ENCODE measurements at places on chromosomes 1 and 21. TPM values are rescaled to one million over a fixed set of nuclear protein-coding genes. Genes with fewer than 3 reads are reported as not detected.

OR2L3 gene
- total RNA-seq: not detected

PDZK1 gene
- total RNA-seq: 0.12 TPM

DNA sequence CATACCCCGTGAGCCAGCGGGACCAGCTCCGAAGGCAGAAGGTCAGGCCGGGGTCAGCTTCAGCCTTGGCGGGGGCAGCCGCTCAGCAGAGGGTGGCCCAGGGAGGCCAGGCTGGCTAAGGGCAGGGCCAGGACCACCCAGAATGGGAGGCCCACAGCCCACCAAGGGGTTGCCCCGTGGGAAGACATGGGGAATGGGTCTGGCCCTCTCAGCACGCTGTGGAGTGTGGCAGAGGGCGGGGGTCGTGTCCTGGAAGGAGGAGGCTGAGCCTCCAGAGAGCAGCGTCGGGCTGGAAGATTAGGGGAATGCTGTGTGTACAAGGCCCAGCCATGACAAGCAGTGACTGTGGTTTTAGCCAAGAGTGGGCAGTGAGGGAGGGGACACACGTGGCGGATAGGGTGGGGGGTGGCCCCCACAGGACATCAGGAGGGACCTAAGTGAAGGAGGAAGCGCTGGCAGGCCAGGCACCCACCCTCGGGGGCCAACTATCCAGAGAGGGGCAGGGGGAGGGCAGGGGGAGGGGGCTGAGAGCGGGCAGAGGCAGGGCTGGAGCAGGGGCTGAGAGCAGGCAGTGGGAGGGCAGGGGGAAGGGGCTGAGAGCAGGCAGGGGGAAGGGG, 43.9 kb upstream of the POFUT2 start:
- no peak for DNase-seq

DNA sequence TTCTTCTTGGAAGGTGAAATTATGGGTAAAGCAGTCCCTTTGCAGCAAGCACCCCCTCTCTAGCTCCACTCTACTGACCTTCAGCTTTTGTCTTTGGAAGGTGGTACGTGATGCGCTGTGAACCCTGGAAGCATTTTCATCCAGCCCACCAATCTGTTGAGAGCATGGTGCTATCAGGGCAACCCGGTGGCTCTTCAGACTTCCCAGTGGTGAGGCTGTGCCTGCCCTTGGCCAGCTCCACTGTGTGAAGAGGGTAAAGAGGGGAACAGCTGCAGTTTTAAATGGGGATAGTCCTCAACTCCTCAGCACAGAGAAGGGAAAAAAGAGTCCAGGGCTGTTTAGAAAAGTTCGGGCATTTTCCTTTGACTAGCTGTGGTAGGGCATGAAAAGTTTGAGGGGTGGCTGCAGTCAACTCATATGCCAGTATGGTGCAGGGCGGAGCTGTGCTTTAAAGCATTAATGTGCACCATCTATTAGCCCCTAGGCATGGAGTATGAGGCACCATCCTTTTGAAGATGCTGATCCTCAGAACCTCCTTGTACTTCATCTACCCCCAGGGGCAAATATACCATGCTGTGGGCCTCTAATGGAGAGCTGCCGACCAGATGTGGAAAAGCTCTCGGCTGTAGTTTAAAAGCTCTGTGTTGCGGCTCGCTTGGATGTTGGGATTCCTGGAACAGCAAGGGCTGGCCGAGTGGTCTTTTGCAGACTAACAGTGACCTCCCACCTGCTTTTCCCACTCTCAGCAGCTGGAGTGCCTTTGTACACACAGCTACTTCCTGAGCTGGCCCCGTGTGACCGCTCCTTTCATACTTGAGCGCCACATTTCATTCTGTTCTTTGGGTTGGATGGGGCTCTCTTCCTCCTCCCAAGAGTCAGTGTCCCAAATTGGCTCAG, 123.0 kb downstream of the PEX14 start:
- DNase-seq: no peak

GRCh38 chr1:183998045-183998444, 39.5 kb downstream of the COLGALT2 start:
- no peak for DNase-seq

Measured in activated CD8-positive, alpha-beta memory T cell treated with anti-CD3 and anti-CD28 coated beads, Interleukin-2, amount 10 ng/mL, durations not matched to agents 7 days and 5 days (primary cell).